ENCODE measurements at places on chromosomes 5 and 9. TPM values are rescaled to one million over a fixed set of nuclear protein-coding genes. Genes with fewer than 3 reads are reported as not detected.

Gene HACD4
- total RNA-seq = 0.97 TPM

GRCh38 chr5:42520957-42521356 lies 97.7 kb downstream of the GHR start:
- no peak for DNase-seq

- no peak for DNase-seq
Measured at GRCh38 chr5:10689391-10690081, 71.5 kb downstream of the DAP start.

DNA sequence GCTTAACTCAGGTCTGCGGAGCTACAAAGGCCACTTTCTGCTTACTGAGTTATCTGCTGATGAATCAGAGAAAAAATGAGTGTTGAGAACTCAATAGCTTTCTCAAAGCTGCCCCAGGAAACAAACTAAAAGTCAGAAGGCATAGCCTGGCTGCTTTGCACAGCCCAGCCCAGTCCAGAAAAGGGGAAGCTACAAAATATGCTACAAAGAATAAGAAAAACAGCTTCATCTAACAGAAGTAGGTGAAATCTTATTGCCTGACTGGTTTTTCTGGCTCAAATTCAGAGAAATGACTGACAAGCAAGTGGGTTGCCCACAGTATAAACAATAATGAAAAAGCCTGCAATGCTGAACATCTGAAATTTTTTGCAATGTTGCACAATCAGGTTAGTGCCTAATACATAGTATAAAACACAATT lies 156.2 kb downstream of the PPP2R2B start:
- no peak for DNase-seq

DNA sequence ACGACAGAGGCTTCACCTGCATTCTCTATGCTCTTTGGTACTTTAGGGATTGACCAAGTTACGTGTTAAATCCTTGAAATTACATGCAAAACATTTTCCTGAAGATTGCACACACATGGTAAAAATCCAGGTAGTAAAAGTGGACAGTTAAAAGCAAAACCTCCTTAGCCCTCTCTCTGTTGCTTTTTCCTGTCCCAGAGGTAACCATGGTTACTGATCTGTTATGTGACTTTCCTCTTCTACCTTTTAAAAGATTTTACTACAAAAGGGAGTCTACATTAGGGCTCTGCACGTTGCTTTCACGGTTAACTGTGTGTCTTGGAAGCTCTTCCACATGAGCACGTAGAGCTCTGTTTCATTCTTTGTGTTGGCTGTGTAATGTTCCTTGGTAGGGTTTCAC lies 97.0 kb downstream of the PPARGC1B start:
- DNase-seq = no peak
